ENCODE measurements at places on chromosomes 2 and 18.

- DNase-seq: no peak
Measured at GRCh38 chr2:148501545-148501944, 143.0 kb upstream of the EPC2 start.

DNA sequence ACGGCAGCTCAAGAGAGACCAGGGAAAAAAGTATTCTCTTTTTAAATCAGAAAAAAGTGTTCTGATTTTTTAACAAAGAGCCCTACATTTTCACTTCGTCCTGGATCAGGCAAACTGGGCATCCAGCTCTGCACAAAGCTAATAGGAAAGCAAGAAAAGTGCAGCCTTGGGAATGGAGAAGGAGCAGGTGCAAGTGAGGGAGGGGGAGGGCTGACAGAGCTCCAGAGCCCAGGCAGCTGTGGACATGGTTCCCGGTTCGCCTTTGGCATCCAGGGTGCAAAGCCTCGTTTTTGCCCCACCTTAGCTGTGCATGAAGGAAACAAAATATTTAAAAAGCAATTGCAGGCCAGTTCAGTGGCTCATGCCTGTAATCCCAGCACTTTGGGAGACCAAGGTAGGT, 82.2 kb downstream of the FAM124B start:
- no peak for DNase-seq

DNA sequence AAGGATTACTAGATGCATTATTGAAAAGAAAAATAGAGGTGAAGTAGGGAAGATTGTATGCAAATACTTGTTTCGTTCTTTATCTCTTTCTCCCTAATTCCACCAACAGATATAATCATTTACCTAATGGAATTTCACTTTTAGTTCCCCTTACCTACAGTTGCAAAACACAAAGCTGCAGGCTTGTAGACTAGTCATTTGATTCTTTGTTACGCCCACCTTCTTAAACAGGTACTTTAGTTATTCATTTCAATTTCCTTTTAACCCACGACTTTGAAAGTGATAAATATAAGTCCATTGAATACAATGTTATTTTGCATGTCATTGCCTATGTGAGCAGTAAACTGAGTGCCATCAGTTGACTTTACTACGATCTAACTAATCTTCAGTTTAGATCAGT, 3.9 kb upstream of the HRH4 start:
- no peak for DNase-seq

- DNase-seq: no peak
Measured at GRCh38 chr18:79798999-79799370, 1.2 kb downstream of the KCNG2 start.

DNA sequence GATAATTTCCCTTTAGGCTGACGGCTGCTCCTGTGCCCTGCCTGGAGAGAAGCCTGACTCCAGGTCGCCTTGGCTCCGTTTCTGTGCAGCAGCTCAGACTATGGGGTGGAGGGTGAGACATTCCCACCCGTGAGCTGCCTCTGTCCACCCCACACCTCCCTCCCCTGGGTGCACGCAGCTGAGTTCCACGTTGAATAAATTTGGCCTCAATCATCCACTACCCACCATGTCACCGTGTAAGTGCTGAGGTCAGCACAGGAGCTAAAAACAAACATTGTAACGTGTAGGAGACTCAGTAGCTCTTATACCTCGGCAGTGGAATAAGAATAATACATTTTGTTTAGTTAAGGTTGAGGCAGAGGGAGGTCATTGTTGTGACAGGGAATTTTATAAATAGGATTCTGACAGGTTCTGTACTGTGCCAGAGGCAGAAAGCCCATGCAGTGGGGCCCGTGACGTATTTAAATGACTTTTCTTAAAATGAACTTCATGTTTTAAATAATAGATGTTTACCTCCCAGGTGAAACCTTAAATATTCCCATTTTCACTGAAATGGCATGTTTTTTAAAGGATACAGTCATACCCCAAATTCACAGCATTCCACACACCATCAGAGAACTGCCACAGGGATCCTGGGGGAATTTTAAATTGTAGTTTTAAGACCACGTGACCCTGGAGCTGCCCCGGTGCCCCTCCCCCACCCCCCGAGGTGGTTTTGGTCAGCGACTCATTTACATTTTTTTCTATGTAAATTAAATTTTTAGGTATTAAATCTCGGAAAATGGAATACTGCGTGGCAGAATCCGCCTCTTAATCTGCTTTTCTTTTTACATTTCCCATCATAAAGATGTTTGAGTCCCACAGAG, 50.2 kb downstream of the NFATC1 start:
- DNase-seq: no peak

DNA sequence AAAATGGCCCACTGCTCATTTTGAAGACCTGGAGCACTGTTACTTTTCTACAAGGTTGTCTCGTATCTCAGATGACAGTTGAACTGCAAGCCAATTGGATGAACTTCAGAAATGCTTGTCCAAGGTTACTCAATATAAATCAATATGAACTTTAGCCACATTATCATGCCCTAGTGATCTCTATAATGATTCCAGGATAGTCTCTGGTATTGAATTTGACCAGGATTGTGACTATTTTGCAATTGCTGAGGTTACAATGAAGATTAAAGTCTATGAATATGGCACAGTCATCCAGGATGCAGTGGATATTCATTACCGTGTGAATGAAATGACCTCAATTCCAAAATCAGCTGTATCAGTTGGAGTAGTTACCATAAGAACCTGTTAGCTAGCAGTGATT, 196.0 kb upstream of the RAB12 start:
- DNase-seq: no peak

- no peak for DNase-seq
Measured at GRCh38 chr18:7740821-7741220, 173.7 kb downstream of the PTPRM start.
